ENCODE measurements at places on chromosomes 3 and 15.

GRCh38 chr15:25481208-25481859 is 42.5 kb upstream of the UBE3A start:
- DNase-seq, result no peak

GRCh38 chr3:135109681-135110080 is 314.6 kb downstream of the EPHB1 start:
- no peak for DNase-seq

GRCh38 chr3:25648107-25648535 is 16.6 kb downstream of the TOP2B start:
- DNase-seq, result peak; percentile 77

DNA sequence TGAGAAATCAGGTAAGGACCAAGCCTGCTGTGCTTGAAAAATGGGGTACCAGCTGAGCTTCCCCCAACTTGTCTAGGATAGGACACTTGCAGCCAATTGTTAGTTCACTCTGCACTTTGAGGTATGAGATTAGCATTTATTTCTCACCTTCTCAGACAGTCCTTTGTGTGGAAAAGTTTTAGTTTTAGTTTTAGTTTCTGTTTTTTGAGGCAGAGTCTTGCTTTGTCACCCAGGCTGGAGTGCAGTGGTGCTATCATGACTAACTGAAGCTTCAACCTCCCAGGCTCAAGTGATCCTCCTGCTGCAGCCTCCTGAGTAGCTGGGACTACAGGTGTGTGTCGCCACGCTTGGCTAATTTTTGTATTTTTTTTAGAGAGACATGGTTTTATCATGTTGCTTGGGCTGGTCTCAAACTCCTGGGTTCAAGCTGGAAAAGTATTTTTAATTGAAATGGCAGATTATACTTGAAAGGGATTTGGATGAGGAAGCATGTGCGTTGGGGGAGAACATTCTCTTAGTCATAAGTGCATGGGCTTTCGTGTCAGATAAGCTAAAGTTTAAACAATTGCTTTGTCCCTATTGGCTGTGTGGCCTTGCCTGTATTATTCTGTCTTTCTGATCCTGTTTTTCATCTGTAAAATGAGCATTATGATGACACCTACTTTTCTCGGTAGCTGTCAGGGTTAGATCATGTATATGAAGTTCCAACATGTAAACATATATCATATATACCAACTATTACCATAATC is 25.2 kb upstream of the CCK start:
- DNase-seq, result no peak

GRCh38 chr3:99767291-99767690 is 50.4 kb upstream of the CMSS1 start:
- no peak for DNase-seq

- no peak for DNase-seq
Observed at GRCh38 chr3:188126276-188126675, 27.7 kb upstream of the LPP start.

GRCh38 chr3:105527535-105527934 is 160.8 kb downstream of the ALCAM start:
- DNase-seq, result no peak

DNA sequence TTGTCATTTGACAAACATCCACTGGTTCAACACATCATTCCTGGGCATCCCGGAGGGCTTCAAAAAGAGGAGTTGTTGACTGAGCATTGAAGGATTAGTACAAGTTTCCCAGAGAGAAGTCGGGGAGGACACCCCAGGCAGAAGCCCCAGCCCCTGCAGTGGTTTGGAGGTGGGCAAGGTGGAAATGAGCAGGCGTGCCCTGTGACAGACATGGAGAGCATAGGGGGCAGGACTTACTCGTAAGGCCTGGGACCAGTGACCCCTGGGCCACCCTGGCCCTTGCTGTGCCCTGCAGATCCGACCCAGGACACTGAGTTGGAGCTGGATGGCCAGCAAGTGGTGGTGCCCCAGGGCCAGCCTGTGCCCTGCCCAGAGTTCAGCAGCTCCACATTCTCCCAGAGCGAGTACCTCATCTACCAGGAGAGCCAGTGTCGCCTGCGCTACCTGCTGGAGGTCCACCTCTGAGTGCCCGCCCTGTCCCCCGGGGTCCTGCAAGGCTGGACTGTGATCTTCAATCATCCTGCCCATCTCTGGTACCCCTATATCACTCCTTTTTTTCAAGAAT is 5.9 kb downstream of the PARP3 start:
- DNase-seq, result no peak

GRCh38 chr3:2578560-2578959 is 479.9 kb downstream of the CNTN4 start:
- DNase-seq, result no peak

DNA sequence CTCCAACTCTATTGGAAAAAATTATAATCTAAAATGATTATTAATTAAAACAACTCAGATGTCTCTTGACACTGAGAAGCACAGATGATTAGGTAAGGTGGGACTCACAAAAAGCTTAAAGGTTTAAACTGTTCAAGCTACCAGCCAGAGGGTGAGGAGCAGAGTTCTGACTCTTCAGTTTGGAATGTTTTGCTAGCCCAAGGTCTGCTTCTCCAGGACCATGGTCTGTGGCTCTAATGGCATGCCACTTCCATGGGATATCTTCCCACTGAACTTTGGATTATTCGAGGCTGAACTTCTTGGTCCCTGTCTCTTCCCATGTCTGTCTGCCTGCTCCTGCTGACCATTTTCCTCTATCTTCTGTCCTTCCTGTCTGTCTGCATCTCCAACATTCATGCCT is 49.2 kb downstream of the CACNA2D3 start:
- no peak for DNase-seq

GRCh38 chr3:40714771-40715345 is 190.1 kb downstream of the ZNF621 start:
- no peak for DNase-seq

DNA sequence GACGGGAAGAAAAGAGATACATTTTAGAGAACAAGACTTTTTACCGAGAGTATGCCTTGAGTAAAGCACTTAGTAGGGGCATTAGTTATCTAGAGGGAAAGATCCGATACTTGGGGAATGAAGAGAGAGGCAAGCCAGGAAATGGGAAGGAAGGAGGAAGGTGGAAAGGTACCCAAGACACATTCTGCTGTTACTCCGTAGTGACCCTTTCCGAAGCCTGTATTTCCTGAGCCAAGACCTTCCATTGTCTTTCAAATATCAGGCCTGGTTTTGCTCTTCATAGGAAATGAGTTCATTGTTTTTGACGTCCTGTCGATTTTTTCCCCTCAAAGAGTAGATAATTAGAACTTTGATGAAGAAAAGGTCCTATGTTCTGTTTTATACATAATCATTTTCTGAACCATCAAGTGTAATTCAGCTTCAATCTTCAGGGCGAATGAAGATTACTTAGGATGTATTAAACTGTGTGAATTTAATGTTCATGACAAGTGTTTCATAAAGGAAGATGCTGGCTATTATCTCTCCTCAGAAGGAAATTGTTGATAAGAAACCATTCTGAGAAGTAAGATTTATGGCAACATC is 95.7 kb downstream of the PPM1L start:
- no peak for DNase-seq

GRCh38 chr3:127147291-127147885 is 45.5 kb upstream of the PRR23E start:
- no peak for DNase-seq

- DNase-seq, result peak; percentile 9
Observed at GRCh38 chr15:79370716-79371115, 59.8 kb downstream of the TMED3 start.

- no peak for DNase-seq
Observed at GRCh38 chr3:133851266-133851906, 44.3 kb downstream of the RAB6B start.

DNA sequence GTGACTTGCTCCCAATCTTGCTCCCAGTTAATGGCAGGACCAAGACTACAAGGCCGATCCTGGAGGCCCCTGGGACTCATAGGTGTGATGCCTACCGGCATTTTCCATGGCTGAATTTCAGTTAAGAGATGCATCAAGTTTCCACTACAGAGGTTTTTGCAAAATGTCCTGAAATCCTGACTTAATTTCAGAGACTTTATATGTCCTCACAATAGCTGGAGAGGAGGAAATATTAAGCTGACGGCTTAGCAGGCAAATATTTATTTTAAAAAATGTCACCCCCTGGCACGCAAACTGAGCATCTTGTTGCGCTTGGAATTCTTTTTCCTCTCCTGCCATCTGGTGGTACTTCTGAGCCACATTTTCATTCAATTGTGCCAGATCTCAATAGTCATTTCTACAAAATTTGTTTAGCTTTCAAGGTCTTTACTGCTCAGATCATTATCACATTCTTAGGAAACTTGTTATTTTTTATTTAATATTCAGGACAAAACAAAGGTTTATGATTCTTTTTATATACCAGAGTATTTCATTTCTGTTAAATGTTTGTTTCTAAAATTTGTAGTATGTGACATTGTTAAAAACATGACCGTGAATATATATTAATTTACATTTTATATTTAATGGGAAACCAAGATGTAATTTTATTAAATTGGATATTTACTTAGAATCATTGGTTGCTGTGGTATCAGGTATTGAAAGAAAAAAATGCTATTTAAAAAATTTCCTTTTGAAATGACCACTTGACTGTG is 189.2 kb upstream of the THRB start:
- DNase-seq, result peak; percentile 55

GRCh38 chr3:6965881-6966280 is 105.0 kb downstream of the GRM7 start:
- DNase-seq, result no peak

DNA sequence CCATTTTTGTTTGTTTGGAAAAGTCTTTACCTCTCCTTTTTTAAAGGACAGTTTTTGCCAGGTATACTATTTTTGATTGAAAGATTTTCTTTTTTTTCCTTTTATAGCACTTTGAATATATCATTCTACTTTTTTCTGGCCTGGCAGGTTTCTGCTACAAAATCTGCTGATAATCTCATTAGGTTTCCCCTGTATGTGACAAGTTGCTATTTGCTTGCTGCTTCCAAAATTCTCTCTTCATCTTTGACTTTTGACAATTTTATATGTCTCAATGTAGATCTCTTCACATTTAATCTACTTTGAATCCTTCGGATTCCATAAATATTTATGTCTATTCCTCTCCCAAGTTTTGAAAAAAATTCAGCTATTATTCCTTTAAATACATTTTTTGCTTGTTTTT is 838.5 kb downstream of the IGSF11 start:
- no peak for DNase-seq

DNA sequence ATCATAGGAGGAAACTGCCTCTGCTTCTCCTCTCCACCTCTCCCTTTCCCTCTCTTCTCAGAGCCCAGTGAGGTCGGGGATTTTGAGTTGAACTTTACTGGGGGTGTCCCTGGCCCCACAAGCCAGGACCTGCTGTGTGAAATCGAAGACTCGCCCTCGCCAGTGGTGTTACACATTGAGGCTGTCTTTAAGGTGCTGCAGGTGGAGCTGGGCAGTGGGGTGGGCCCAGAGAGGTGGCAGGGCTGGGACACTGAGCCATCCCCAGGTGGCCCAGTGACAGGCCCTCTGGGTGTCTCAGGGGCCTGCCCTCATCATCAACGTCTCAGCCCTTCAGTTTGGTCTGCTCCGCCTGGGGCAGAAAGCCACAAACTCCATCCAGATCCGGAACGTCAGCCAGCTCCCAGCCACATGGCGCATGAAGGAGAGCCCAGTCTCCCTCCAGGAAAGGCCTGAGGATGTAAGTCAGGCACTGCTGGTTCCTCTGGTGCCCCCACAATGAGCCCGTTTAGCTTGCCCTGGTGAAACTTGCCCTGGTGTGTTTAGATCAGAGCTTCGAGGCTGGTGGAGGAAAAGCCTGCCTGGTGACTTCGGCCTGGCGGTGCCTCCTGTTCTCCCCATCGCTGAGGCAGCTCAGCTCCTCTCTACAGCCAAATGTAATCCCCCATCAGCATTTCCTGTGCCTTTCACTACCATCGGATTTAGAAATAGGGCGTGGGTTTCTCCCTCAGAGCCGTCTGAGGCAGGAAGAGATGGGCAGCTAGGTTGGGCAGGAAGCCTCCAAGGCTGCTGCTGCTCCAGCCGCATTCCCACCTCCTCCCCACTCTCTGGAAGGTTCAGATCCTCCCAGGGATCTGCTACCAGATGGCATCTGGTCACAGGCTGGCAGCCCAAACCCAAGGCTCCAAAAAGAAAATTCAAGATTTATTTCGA is 39.2 kb downstream of the ACAA1 start:
- no peak for DNase-seq

- DNase-seq, result no peak
Observed at GRCh38 chr3:98968824-98969223, 67.3 kb upstream of the DCBLD2 start.

GRCh38 chr15:92848852-92849598 is 51.1 kb upstream of the CHD2 start:
- peak; percentile 72 for DNase-seq

GRCh38 chr3:173921732-173922131 is 524.2 kb downstream of the NLGN1 start:
- no peak for DNase-seq

DNA sequence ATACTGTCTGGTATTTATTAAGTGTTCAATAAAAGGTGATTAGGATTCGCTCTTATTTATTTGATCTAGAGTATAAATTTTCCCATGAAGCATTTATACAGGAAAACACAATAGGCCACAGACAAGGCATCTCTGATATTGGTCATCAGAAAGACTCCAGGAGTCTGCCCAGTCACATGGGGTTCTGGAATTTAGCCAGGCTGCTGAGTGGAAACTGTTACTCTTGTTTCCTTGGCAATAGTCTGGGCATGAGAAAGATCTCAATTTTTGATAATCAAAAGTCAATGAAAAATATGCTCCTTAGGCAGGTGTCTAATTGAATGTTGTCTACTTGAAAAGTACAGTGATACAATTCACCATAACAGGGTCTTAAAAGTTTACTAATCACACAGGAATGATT is 161.2 kb downstream of the FRMD5 start:
- DNase-seq, result peak; percentile 70

DNA sequence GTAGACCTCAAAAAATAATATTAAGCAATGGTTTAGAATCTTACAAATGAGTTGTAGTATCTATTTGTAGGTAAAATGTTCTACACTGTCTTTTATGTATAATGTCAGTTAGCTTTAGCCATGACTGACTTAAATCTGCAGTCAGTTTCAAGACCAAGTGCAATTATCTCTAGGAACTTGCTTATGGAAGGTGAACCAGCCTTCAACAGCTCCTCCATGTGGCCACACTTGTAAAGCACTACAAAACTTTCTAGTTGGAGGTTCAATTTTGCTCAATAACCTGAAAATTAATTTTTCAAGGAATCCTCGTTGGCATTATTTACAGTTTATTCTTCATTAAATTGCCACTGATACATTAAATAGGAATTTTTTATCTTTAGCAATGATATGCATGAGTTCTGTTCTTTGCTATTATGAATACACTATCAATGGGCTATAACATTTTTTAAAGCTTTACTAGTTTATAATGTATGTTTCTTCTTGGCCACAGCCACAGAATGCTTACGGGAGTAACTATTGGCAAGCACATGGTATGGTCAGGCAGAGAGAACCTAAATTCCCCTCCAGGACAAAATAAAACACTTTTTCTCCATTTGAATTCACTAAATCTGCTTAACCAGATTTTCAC is 315.3 kb upstream of the UBE2E2 start:
- peak; percentile 8 for DNase-seq

DNA sequence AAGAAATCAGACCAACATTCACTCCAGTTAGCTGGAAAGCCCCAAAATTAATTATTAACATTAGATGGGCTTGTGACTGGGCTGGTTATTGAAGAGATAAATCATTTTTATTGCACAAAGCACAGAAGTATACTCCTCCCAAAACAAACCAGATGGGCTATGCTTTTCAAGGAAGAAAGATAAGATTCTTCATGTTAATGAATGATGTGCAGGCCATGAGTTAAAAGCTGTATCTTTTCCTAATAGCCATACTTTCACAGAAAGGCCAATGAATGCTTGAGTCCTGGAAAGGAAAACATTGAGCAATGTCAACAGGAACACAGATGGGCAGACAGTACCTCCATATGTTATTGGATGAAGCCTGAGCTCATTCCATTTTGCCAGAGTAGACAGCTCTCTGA is 55.4 kb downstream of the OCA2 start:
- no peak for DNase-seq

- no peak for DNase-seq
Observed at GRCh38 chr3:13146643-13147143, 73.5 kb upstream of the IQSEC1 start.
